ENCODE measurements at places on chromosomes 12 and 14.

GRCh38 chr14:79089576-79089975, 919.4 kb downstream of the NRXN3 start:
- DNase-seq, result no peak

DNA sequence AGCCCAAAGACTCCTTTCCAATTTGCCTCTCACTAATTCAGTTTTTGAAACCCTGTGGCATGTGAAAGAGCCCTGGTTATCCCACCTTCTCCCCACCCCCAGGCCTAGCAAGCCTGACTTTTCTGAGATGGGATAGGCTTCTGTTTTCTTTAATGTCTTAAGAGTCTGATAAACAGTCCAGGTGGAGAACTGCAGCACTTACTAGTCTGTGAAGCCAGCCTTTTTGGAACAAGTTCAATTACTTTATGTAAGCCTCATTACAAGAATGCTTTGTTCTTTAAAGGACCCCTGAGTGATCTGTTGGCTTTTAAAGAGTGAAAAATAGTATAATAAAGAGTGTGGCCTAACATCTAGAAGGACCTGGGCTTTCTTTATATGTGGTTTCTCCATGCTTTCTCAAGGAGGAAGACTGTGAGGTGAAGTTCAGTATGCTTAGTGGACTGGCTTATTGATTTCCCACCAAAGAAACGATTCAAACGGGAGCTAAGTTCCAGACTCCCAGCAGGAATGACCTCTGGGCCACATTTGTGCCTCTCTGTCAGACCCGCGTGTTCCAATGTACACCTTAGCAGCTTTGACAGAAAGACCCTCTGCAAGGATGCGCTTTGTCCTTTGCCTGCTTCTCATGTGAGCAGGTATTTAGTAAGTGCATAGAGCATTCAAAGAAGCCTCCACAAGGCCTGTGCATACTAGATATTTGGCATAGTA, 129.5 kb downstream of the DAAM1 start:
- no peak for DNase-seq

- peak; percentile 62 for DNase-seq
Observed at GRCh38 chr14:75147423-75148071, 20.7 kb upstream of the NEK9 start.

- DNase-seq, result peak; percentile 82
Observed at GRCh38 chr14:101721951-101722661, 39.4 kb upstream of the PPP2R5C start.

DNA sequence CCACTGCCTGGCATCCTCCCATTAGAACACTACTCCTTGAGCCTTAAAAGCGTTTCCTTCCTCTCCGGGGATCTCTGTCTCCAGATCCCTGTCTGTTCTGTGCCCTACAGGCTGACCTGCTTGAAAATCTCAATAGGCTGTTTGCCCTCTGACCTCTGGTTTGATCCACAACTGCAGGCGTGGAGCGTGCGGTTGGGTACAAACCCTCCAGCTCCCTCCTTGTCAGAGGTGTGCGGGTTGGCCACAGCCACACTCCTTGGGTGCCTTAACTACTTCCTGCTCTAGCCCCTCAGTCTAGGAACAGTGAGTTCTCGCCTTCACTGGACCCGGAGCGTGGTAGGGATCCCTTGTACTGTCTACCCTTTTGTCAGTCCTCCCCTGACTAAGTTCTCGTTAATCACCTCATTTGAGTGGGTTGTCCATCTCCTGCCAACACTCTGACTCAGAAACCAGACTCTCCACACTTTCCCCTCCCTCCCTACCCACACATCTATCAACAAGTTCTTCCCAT, 33.1 kb downstream of the CMKLR1 start:
- DNase-seq, result peak; percentile 36

DNA sequence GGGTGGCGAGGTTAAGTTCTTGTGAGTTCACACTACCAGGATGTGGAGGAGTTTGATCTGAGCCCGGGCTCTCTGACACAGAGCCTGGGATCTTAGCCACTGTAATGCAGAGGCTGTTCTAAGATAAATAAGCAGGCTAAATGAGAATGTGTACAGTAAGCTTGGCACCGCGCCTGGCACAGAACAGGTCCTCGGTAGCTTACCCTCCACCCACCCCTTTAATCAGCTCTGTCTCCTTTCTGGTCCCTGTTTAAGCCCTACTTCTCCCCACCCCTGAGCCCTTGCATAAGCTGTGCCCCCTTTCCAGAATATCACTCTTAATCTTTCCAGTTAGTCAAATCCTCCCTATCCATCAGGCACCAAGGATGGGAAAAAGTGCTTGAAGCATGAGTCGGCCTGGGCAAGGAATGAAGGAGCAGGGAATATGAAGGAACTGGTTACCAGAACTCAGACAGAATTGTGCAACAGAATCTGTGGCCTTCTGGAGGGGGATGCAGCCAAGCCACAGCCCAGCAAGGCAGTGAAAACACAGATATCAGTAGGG, 32.8 kb upstream of the CMKLR1 start:
- DNase-seq, result no peak

GRCh38 chr14:94388384-94389103, at the start of gene SERPINA1:
Gene SERPINA1 (minus strand): TSS chr14:94388602. CDS start chr14:94383237, 5,365 bp downstream.
- no peak for DNase-seq

DNA sequence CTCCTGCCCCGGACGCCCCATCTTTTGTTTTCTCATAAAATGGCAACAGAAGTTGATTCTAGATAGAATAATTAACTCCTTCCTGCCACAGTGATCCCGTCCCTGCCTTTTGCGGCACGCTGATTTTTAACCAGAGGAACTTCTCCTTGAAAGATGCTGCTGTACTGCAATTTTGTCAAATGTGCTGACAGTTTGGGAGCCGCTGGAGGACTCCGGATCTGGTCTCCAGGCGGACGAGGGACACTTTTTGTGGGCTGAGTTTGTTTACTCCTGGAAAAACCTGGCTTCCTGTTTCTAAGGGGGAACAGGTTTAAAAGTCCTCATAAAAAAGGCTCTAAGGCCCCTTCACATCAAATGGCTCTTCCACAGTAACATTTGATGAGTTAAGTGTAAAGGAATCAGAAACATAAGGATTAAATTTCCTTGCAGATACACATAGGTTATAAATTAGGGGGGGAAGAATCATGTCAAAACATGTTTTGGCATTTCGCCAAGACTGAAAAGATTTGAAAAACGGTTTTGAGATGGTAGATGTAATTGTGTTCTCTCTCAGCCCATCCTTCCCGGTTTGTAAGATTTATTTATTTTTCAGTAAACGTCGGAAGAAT, 15.5 kb downstream of the FZD10 start:
- DNase-seq, result no peak

DNA sequence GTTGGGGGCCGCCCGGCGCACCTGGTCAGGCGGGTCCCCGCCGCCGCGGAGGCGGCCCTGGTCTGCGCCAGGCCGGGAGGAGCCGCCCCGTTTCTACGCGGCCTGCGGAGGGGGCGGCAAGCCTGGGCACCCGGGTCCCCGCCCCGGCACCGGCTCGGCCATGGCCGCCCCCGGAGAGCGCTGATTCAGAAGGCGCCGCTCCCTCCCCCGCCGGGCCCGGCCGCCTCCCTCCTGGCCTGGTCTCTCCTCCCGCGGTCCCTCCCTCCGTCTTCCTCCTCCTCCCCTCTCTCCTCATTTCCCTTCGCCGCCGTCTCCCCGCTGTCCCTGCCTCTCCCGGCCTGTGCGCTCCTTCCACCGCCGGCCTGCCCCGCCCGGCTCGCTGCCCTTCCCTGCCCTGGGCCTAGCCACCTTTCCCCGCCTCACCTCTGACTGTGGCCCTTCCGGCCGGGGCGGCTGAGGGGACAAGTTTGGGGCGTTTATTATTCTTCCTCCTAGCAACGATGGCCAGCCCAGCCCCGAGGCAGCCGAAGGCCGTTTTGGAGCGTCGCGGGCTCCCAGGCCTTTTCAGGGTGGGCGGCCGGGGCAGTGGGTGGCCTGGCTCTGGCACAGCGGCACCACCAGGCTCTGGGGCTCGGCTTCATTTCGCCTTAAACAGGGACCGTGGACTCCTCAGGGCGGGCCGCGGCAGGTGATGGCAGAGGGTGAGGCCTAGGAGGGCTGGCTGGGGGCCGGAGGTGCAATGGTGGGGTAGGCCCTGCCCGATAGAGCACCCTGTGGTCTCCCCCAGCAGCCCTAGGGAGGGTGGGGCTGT, 768 bp downstream of the CEP170B start:
- peak; percentile 11 for DNase-seq

- DNase-seq, result no peak
Observed at GRCh38 chr14:91780452-91780851, 48.6 kb upstream of the CATSPERB start.

DNA sequence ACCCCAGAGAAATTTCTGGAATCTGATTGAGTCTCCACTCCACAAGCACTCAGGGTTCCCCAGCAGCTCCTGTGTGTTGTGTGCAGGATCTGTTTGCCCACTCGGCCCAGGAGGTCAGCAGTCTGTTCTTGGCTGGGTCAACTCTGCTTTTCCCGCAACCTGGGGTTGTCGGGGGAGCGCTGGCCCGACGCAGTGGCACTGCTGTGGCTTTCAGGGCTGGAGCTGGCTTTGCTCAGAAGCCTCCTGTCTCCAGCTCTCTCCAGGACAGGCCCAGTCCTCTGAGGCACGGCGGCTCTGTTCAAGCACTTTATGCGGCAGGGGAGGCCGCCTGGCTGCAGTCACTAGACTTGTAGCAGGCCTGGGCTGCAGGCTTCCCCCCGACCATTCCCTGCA, 23.7 kb downstream of the P2RX4 start:
- DNase-seq, result no peak

- no peak for DNase-seq
Observed at GRCh38 chr14:99572173-99572999, 31.6 kb downstream of the CCDC85C start.

DNA sequence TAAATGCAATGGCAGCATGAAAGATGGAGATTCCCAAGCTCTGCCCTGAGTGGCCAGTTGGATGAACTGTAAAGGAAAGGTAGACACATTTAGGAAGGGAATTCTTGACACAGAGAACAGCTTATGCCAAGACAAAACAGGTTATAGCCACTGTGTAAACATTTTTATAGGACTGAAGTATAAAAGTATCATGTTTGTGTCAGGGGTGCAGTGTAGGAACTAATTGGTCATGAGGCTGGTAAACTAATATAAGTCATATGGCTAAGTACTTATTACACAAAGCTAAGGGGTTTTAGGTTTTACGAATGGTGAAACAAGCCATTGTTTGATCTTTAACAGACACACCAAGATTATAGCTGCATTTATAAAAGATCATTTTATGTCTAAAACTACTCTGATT, 207.7 kb upstream of the SLC16A7 start:
- no peak for DNase-seq

DNA sequence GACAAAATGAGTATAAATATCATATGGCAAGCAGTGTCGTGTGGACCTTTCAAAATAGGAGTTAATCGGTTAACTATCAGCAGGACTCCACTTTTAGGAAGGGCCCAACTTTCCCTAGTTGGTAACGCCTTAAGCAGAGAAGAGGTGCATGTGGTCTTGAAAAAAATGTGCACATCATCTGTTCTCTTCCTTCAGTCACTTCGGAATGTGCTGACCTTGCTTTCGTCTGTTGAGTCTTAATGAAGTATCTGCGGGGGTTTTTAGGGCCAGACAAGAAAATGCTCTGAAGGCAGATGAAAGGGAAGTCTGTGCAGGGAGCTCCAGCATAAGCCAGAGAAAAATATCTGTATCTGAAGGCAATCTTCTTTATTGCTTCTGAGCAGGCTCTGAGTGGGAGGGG, 185.2 kb downstream of the AEBP2 start:
- DNase-seq, result peak; percentile 19

DNA sequence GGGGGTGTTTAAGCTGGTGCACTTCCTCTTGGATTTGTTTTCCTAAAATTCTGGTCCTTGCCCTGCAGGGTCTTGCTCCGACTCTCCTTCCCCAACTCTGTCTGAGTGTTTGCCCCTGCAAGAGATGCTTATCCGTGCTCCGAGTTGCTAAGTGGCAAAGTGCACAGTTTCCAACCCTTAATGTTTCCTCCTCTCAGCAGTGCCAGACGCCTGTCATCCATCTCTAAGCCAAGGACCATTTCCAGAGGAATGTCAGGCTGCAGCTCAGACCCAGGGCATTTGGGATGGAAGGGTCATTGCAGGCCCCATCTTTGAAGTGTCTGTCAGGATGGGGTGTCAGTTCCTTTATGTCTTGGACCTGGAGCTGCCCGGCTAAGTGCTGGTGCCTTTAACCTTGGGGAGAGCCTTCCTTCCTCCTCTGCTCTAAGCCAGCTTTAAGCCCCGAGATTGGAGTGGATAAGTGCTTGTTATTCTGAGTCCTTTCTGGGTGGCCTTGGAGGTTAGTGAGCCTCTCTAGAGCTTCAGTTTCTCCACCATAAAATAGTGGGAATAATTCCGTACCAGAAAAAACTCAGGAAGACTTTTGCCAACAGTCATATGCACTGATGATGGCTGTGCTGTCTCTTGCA, 15.0 kb downstream of the WNT5B start:
- no peak for DNase-seq

- DNase-seq, result no peak
Observed at GRCh38 chr14:71891970-71892369, 40.3 kb upstream of the RGS6 start.

DNA sequence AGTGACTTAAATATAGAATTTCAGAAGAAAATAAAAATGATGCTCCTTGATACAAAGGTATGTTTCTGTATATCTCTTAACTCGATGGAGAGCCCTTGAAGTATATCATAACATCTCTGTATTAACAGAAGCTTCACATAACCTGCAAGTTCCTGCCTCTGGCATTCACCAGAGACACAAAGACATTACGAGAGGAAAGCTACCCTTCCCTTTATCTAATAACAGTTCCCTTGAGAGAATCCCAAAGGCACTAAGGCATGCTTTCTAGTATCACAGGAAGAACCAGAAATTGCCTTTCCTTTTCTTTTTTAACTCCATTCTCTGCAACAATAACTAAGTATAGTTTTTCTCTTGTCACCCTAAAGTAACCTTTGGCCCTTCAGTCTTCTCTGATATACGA, 164.5 kb downstream of the MGAT4C start:
- no peak for DNase-seq

GRCh38 chr14:101705733-101706508, 55.6 kb upstream of the PPP2R5C start:
- DNase-seq, result no peak

- no peak for DNase-seq
Observed at GRCh38 chr12:93061473-93062419, 132.7 kb upstream of the EEA1 start.

DNA sequence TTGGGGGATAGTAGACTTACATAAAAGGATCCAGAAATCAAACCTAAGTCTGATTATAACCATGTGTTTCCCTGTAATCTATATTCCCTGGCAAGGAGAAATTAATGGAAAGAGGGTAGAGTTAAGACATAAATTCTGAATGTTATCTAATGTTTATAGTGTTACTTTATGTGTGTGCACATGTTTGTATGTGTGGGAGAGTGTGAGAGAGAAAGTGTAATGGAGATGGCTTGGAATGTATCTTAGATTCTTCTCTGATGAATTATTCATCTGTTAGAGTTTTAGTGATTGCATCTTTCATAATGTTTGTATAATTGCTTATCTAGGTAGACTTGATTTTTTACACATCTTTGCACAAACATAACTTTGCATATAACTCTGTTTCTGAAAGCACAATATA, 490.9 kb downstream of the FLRT2 start:
- no peak for DNase-seq

All from non-pigmented ciliary epithelial cell (primary cell).